ENCODE measurements at places on chromosomes 16 and 17. TPM values are rescaled to one million over a fixed set of nuclear protein-coding genes. Genes with fewer than 3 reads are reported as not detected.

CMTM2 gene
- not detected for total RNA-seq

STAT5A gene
- 1.6 TPM for total RNA-seq

DNA sequence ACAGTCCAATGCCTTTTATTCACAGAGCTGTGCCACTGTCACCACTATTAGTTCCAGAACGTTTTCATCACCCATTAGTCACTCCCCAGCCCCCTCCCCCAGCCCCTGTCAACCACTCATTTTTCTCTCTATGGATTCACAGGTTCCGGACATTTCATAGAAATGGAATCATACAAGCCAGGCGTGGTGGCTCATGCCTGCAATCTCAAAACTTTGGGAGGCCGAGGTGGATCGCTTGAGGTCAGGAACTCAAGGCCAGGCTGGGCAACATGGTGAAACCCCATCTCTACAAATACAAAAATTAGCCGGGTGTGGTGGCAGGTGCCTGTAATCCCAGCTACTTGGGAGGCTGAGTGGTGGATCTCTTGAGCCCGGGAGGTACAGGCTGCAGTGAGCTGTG is 759 bp upstream of the PAM16 start:
- DNase-seq: no peak

GRCh38 chr16:77277571-77277970 is 78.4 kb downstream of the SYCE1L start:
- no peak for DNase-seq

NPIPA5 gene
- total RNA-seq: 22.6 TPM

GRCh38 chr16:85152414-85153030 is 40.2 kb upstream of the CIBAR2 start:
- DNase-seq: no peak

GRCh38 chr17:58338841-58339754 is 10.5 kb upstream of the TSPOAP1 start:
- no peak for DNase-seq

- DNase-seq: no peak
These were observed 17.1 kb downstream of the ZNF213 start for GRCh38 chr16:3152027-3152276.
